ENCODE measurements at places on chromosomes 1 and 21. TPM values are rescaled to one million over a fixed set of nuclear protein-coding genes. Genes with fewer than 3 reads are reported as not detected.

GRCh38 chr1:186957314-186957713 is 128.6 kb downstream of the PLA2G4A start:
- DNase-seq: no peak

Gene PIGV
- total RNA-seq: 6.5 TPM

Gene RGS8
- total RNA-seq: 75.3 TPM

Gene KRTAP19-1
- total RNA-seq: not detected

GRCh38 chr1:54396261-54396933 is 9.8 kb downstream of the SSBP3 start:
- DNase-seq: no peak

Gene TMEM50A
- total RNA-seq: 65.5 TPM

GRCh38 chr1:64378826-64379225 is 91.1 kb upstream of the CACHD1 start:
- no peak for DNase-seq

DNA sequence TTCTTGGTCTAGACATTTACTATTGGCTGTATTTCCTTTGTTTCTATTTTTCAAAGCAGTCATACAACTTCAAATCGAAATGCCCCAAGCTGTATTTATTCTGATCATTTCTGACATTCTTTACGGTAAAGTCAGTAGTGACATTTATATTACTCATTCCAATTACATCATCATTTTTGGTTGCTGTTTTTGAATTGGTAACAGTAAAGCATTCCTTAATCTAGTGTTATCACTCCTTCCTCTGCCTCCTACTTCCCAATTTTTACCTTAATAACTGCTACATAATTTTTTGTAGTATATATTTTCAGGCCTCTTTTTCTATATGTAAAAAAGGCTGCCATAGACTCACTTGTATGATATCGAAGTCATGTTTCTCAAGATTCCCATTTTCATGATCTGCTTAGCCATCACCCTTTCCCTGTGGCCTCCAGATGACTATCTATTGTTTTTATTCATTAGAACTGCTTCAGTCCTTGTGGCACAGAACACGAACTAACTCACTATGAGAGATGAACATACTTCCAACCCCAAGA is 167.2 kb downstream of the RUNX1 start:
- no peak for DNase-seq

Measured in cerebellum (tissue), 4 donors.